Stimulated activated CD8-positive, alpha-beta memory T cell treated with anti-CD3 and anti-CD28 coated beads, Interleukin-15, amount 100 ng/mL, for 24 hours (primary cell): ENCODE measurements at places on chromosomes 5 and 9.

GRCh38 chr9:106287091-106287631, 575.8 kb upstream of the ZNF462 start:
- DNase-seq, result no peak

DNA sequence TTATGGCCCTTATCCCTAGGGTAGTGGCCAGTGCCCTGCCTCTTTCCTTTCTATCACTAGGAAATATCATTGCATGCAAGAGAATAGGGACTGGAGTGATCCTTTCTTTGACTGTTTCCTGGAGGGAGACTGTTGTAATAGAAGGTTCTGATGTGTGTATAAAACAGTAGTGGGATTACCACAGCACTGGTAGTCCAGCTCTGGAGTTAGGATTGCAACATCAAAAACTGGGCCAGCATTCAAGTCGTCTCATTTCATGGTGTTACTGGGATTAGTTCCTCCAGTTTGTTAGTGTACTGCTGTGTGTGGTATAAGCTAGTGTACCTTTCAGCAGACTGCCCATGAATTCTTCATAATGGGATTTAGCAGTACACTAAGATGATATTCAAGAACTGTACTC, 45.8 kb downstream of the KIAA1958 start:
- no peak for DNase-seq

GRCh38 chr9:91865041-91865440, 85.0 kb downstream of the ROR2 start:
- DNase-seq, result no peak

DNA sequence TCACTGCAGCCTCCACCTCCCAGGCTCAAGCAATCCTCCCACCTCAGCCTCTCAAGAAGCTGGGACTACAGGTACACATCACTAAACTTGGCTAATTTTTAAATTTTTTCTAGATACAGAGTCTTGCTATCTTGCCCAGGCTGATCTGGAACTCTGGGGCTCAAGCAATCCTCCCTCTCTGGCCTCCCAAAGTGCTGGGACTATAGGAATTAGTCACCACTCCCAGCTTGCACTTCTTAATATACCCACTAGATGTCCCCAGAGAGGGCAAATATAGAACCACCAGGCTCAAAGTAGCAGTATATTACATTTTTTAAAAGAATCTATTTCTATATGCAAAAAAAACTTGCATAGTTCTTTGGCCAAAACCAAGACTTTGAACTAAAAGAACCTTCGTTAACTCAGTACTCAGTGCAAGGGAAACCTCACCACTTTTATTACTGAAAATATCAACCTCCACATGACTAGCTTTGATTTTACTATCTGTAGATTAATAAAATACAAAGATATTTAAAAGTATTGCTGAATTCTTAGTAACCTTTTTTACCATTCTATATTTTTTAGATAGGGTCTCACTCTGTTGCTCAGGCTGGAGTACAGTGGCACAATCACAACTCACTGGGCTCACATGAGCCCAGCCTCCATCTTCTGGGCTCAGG, 25.8 kb upstream of the HSD17B3 start:
- no peak for DNase-seq

GRCh38 chr9:127586537-127586936, 25.5 kb upstream of the STXBP1 start:
- no peak for DNase-seq

DNA sequence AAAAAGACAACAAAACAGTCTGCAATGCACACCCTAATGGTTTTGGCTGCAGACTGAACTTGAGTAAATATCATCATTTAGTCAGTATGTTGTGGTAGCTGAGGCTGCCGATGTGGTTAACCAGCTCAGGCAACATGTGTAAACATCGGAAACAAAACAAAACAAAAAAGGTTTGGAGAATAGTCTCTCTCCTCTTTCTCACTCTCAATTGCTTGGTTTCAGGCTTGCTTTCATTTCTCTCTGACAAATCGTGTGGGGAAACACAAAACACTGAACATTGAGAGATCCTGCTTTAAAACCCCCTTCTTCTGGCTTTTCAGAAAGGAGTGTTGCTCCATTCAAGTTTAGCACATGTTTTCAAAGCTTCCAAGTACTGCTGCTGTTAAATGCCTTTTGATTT, 453.3 kb downstream of the BNC2 start:
- DNase-seq, result no peak

DNA sequence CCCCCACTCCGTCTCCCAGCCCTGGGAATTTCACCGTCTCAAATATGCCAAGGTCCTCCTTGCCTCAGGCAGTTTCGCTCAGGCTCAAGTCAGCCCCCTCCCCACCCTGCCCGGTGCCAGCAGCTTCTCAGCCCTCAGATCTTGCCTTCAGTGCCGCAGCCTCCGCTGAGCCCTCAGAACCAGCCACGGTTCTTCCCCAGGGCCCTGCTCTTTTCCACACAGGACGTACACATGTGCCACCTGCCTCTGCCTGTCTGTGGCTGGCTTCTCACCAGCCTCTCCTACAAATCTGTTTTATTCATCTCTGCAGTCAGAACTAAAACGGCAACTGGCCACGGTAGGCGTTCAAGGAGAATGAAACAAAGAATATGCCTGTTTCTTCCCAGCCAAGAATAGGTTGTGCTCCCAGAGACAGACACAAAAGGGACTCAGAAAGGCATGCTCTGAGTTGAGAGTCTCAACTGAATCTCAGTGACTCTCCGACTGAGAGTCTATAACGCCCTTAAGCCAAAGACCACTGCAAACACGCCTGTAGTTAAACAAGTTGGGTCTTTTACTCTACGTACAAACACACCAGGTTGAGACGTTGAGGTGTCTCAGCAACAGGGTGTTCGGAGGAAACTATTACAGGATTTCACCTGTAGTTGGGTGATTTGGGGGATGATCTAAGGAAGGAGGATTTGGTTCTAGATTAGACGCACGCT, 10.6 kb upstream of the GRIN1 start:
- DNase-seq, result no peak

- DNase-seq, result no peak
These were observed 49.6 kb upstream of the ADAMTS19 start for GRCh38 chr5:129410488-129410887.

DNA sequence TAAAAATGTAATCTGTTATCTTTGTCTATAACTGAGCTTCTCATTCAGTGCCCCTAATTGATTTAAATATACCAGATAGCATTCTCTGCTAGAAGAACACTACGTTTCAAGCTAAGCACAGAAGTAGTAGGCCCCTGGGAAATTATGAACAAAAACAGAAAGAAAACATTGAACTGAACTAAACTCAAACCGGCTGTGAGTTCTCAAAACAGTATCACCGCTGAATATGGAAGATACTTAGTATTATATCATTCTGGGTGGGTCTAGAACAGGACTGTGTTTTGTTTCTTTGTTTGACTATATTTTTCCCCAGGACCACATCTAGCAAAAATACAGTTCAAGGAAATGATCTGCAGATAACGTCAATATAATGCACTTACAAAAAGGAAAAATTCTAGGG, 95.1 kb upstream of the HMHB1 start:
- no peak for DNase-seq

DNA sequence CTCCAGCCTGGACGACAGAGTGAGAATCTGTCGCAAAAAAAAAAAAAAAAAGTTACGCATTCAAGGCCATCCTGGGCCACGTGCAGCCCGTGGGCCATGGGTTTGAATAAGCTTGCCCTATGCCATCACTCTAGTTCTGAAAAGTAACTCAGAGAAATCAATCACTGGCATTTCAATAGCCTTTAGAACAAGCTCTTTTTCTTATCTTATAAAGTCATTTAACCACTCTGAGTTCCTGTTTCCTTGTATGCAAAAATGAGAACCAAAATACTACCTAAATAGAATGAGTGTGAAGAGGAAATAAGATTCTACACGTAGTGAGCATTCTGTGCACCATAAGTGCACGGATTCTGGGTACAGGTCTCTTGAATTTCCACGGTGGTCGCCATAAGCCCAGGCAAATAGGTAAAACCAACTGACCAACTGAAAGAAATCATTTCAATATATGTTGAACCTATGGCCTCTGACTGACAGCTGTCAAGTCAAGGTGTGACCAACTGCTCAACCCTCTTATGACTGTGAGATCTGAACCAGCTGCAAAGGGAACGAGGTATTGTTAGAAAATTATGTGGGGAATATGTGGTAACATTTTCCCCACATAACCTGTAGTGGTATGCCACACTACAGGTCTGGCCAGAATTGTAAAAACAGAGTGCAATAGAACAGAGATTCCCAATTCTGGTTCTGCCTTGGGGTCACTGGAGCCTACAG, 143.9 kb upstream of the LHFPL2 start:
- no peak for DNase-seq

DNA sequence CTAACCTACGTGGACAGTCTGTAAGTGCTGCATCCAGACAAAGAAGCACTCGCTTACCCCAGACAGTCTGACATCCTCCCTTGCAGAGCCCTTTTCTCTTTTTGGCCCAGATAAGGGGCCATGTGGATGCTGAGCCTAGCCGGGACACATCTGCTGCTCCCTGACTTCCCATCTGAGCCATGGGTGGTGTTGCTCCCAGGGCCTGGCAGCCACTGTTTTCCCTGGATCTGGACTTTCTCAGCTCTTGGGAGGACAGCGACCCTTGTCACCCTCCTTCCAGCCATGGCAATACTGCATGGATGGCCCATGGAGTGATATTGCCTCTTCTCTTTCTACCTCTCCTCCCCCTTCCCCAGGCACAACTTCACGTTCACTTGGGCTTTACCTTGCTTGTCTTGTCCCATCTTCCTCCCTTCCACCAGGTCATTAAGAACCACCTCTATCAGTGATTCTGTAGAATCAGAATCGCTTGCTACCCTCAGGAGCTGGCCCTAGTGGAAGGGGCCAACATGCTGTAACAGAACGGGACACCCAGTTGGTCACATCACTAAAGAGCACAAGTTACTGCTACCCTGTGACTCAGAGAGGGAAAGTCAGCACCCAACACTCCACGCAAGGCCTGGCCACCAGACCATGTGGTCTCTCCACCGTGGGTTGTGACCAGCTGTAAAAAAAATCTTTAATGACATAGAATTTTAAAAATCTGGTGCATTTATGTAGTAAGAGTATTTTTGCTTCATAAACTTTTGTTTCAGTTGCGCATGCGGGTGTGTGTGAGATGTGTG, 4.4 kb downstream of the NEURL1B start:
- no peak for DNase-seq

DNA sequence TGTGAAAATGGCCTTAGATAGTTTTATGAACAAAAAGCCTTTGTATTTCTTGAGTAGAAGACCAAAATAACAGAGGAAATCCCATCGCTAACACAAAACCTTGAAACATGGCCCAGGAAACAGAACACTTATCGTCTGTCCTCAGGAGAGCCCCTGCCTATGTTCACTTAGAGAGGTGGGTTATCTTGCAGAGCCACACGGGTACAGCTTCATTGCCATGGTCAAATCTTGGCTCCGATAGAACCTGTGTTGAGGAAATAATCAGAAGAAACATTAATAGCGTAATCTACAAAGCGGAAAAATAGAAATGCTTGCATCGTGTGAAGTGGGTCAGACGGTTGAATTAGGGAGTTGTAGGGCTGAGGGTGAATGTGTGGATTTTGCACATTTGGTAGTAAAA, 216.1 kb downstream of the MAST4 start:
- DNase-seq, result no peak

GRCh38 chr9:14349146-14349446, 35.2 kb upstream of the NFIB start:
- no peak for DNase-seq

- DNase-seq, result no peak
These were observed 566.7 kb downstream of the CCDC171 start for GRCh38 chr9:16119261-16120230.

DNA sequence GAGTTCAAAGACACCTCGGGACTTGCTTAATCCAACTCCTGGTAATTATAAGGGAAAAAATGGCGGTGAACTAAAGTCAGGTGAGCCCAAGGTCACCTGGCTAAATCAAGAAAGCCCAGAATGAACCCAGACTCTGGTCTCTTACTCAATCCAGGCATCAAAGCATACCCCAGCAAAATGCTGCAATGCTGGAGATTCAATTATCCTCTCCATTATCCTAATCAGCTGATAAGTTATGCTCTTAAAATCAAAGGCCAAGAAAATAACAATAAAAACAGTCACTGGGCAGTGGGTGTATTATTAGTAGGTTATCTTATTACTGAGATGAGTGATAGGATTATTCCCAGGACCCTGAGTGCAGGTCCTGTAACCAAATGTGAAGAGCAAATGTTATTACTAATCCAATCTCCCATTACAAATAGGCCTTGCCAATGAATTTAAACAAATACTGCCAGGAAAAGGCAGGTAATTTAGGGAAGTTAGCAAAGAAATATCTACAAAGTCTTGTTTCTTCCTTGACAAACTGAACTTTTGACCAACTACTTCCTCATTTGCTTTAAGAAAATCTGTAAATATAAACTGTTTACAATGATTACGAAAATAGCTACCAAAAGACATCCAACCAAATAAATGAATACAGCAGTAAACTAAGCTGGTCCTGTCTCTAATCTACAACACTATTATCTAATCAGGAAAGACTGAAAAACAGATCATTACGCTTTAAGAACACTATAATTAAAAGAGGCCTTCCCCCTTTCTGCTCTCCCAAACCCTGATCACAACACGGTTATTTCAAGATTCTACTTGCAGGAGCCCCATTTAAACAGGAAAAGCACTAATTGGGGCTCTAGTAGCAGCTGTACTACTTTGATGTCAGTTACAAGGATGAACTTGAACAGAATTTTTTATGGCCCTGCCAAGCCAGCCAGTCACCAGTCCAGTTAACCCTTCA, 103.2 kb downstream of the MED27 start:
- DNase-seq, result no peak

DNA sequence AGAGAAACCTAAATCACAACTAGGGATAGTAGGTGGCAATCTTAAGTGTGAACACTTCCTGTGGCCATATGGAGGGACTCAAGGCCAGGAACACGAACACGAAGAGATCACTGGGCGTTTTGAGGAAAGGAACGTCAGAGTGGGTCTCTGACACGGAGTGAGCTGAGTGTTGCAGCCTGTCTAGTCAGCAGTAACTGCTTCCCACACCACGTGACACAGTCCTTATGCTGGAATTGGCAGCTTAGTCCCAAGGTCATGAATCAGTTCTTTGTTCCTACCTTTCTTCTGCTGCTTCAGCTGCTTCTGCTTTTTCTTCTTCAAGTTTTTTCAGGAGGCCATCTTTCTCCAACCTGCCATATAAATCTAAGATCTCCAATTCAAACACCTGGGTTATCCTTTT, 18.2 kb downstream of the SPACA9 start:
- no peak for DNase-seq

DNA sequence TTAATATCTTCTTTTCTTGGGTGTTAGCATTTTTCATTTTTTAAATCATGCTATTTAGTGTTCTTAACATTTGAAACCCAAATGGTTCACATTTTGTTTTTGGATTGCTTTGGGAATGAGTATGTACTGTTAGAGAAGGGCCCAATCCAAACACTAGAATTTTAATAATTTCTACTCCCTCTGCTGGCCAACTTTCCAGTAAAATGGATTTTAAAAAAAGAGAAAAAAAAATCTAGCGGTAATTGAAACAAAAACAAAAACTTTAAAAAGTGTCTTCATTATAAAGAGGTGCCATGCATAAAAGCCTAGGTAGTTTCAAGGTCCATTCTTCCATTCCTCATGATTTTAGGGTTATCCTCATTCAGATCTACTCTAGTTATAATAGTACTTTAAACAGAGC, 32.1 kb upstream of the RICTOR start:
- DNase-seq, result no peak
